ENCODE measurements at places on chromosomes 6 and 20. TPM values are rescaled to one million over a fixed set of nuclear protein-coding genes. Genes with fewer than 3 reads are reported as not detected.

Gene PPP1R3G
- 1.7 TPM for total RNA-seq

Gene MLIP
- total RNA-seq: 2.2 TPM

Gene FABP7
- total RNA-seq: not detected

GRCh38 chr20:63064310-63064709, 57.5 kb upstream of the BHLHE23 start:
- DNase-seq: peak; percentile 66

GRCh38 chr20:31667315-31668285, 29.9 kb downstream of the COX4I2 start:
- no peak for DNase-seq
